ENCODE measurements at places on chromosomes 4 and X. TPM values are rescaled to one million over a fixed set of nuclear protein-coding genes. Genes with fewer than 3 reads are reported as not detected.

DMRTC1B gene
- total RNA-seq: not detected

GYPA gene
- total RNA-seq: not detected

DNA sequence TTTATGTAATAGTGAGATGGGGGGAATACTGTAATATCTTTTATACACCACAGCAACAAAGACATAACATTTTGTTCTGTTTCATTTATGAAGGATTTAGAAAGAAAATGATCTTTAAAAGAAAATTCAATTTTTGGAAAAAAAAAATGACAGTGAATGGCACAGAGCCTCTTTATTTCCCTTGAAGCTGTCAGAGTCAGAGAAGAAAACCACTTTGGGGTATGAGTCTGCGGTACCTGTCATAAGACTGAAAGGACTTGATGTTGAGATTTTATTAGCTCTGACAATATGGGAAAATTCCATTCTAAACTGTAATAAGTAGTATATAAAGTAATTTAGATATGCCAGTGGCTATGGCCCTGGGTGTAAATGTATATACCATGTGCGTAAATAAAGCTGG, 134.8 kb downstream of the GALNTL6 start:
- no peak for DNase-seq

- no peak for DNase-seq
These were observed 791.3 kb downstream of the RAB28 start for GRCh38 chr4:12692815-12693214.

- DNase-seq: no peak
These were observed 110.0 kb downstream of the IRF2 start for GRCh38 chr4:184364100-184364921.

GRCh38 chr4:109601336-109601735, 41.3 kb downstream of the MCUB start:
- DNase-seq: no peak

- peak; percentile 30 for DNase-seq
These were observed 15.2 kb downstream of the ASB11 start for GRCh38 chrX:15299941-15300851.

DNA sequence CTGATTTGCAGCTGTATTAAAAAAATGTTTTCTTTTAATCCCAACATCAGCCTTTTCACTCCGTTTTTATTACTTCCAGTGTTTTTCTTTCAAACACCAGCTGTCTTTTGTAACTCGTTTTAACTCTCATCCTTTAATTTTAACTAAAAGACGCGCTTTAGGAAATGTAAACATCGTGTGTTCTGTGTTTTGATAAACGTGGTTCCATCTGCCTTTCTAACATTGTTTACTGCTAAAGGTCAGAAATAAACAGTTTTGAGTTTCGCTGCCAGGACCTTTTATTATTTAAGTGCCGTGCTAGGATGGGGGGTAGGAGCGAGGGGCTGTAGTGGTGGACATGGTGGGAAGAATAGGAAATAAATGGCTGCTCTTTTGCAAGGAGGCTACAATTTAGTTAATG, 1.5 kb downstream of the N4BP2 start:
- DNase-seq: no peak
